ENCODE measurements at places on chromosomes 1 and 21.

GRCh38 chr1:161162052-161162451 is 2.8 kb downstream of the USP21 start:
- no peak for DNase-seq

GRCh38 chr1:12184008-12184681 is 17.4 kb downstream of the TNFRSF1B start:
- DNase-seq = no peak

GRCh38 chr1:54378874-54379554 is 27.2 kb downstream of the SSBP3 start:
- no peak for DNase-seq

DNA sequence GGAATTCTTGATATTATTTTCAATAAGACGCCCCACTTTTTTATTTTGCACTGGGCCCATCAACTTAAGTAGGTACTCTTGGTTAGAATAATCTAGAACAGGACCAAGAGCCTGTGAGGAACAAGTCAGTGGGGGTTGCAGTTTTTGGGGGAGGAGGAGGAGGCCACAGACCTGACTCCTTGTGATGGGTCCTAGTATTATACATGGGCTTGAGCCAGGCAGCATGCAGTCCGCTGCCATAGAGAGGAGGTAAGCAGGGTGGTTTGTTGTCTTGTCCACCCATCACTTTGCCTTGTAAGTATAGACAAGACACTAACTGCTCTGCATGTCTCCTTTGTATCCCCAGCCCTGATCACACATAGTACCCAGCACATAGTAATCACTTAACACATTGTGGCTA is 24.5 kb downstream of the ROR1 start:
- DNase-seq = no peak

- no peak for DNase-seq
These were observed 35.1 kb upstream of the DISC1 start for GRCh38 chr1:231591466-231591865.

DNA sequence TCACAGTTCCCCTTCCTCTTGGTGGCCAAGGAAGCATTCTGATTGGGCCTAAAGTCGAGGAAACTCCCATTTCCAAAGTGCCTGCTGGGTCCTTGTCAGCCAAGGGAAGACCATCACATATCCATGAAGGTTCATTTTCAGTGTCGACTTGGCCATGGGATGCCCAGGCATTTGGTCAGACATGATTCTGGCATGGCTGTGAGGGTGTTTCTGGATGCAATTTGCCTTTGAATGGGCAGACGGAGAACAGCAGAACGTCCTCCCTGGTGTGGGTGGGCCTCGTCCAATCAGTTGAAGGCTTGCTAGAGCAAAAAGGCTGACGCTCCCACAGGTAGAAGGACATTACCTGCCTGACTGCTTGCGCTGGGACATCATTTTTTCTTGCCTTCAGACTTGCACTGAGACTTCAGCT is 48.3 kb upstream of the LBR start:
- no peak for DNase-seq
